T follicular helper cell (primary cell): ENCODE measurements at places on chromosomes 5 and 9.

DNA sequence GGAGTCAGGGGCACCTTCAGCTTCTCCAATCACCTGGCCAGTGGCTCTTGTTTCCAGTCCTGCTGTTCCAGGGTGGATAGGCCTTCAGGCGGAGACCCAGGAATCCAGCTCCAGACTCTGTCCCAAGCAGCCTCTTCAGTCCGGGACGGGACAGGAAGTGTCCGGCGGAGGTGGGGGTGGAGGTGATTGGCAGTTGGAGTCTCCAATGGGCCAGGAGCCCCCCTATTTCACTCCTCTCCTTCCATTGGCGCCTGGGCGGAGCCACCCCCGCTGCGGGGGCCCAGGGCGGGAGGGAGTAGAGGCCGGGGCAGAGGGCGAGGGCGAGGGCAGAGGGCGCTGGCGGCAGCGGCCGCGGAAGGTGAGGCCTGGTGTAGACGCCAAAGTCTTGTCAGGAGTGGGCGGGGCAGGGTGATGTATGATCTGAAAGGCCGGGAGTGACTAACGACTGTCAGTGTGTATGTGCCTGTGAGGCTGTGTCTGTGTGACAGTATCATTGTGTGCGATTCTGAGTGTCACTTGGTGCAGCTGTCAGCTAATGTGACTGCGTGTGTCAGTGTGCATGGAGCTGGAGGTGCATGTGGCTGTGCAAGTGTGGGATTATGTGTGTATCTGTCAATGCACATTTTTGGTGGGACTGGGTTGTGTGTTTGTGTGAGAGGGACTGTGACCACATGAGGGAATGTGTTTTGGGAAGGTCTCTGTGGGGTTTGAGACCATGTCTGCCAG, at the start of gene IL11RA:
TSS of gene IL11RA (plus strand) at position 310 of the 726 bp plus-strand sequence. CDS start 3,033 bp downstream, outside the sequence.
- no peak for DNase-seq

- DNase-seq, result no peak
These were observed 37.6 kb upstream of the IPPK start for GRCh38 chr9:92707530-92707929.

DNA sequence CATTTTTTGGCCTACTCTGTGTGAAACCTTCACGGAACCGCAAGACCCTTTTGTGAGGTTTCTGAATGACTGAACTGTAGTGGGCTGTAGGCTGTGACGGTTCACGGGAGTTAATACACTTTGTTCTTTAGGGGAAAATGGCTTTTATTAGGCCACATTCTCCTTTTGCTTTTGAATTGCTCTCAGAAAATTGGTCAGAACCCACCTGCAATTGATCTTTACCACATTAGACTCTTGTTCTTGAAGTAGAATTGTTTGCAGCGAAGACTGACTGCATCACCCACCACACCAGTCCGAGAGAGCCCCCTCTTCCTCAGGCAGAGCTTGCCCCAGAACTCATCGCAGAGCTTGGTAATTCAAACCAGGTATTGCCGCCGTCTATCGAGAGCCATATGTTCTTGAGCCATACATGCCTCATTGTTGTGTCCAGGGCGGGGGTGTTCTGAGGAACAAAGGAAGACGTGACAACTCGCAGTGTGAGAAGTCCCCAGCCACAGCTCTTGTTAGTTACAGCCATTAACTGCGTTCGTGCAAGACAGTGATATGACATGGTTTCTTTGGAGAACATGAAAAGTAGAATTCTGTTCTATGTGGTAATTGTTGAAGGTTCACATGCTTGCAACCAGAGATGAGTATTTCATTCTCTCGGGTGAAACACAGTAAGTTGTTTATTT, 166.4 kb upstream of the OTULINL start:
- DNase-seq, result no peak

DNA sequence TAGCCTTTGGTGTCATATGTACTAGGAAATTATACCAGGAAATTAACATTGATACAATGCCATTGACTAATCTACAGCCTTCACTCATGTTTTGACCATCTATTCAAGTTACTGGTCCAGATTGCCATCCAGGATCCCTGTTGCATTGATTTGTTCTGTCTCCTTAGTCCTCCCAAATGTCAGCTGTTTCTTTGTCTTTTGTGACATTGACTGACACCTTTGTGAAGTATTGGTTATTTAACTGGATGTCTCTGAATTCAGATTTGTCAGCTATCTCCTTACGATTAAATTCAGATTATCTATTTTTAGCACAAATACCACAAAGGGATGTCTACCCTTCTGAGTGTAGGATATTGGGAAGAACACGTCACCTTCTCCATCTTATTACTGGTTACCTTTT, 73.7 kb upstream of the CTNND2 start:
- DNase-seq, result no peak

DNA sequence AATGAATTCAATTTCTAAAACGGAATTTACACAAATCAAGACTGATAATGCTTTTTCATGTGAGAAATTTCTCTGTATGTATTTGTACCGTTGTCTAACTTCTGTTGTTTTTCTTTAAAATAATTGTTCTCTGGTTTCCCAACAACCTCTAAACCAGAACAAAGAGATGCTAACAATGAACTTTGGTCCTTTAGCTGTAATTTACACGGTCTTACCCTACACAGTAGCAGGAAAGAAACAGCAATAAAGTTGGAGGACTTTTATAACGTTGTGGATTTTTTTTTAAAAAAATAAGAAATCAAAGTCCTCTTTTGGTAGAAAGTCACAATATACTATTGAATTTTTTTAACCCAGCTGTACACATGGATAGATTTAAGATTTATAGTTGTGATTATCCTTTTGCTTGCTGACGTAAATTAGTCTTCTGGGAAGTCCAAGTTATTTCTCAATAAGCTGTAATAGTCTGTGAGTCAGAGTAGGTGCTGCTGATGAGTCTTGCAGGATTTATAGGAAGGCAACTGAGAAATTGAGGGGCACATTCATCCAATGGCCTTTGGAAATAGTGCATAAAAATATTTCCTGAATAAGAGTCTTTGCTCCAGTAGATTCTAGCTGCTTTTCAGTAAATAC, 76.8 kb upstream of the PCSK1 start:
- DNase-seq, result no peak

DNA sequence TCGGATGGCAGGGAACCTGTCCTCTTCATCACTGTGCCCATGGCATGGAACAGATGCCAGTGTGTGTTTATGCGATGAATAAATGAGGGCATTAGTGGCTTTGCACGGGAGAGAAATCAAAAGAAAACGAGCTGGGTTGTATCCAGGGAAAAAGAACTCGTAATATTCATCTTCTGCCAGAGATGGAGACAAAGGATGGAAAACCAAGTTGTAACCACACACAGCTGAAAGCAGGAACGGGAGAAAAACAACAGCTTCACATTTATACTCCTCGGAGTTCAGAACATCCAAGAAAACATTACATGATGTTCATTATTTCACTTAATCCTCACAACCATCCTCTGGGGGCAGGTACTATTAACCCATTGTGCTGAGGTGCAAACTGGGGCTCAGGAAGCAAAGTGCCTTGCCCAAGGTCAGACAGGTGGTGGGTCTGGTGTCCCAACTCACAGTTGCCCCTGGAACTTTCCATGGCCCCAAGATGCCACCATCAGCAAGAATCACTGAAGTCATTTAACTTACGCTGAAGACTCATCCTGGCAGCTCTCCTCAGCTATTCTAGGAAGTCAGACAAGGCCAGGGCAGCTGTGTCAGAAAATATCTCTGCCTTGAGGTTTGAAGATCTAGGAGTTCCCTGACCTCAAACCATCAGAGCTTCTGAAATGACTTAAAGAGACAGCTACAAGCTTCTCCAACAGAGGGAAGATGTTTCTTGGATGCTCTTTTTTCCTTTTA, 250.4 kb downstream of the NSG2 start:
- DNase-seq, result no peak

DNA sequence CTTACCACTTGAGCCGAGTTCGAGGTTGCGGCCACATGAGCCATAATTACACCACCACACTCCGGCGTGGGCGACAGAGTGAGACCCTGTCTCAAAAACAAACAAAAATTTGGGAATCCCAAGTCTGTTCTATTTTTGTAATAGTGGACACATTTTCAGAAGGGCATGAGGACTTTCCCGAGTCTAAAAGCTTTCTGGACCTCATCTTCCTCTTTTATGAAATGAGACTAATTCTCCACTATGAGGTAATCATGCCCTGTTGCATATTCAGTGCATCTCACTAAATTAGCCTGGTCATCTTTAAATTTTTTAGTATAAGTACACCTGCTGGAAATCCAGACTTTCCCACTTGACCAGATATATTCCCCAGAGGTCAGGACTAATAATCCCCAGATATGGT, 55.7 kb downstream of the GGTA1 start:
- DNase-seq, result no peak

GRCh38 chr5:76528547-76529331, 94.5 kb downstream of the F2RL2 start:
- DNase-seq, result no peak

DNA sequence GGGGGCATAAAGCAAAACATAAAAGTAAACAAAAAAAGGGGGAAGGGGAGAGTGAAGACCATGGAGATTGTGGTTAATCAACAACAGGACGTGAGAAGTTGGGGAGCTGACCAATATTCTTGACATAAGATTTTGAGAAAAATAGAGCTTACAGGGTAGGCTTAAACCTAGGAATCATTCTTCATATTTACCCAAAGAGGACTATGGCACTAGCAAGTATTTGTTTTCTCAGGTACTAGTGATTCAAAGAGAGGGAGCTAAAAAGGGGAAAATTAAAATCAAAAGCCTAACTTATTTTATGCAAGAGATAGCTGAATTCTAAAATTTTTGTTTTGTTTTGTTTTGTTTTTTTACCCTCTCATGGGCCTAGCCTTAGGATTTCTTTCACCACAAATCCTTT, 427.5 kb downstream of the PIK3R1 start:
- no peak for DNase-seq

DNA sequence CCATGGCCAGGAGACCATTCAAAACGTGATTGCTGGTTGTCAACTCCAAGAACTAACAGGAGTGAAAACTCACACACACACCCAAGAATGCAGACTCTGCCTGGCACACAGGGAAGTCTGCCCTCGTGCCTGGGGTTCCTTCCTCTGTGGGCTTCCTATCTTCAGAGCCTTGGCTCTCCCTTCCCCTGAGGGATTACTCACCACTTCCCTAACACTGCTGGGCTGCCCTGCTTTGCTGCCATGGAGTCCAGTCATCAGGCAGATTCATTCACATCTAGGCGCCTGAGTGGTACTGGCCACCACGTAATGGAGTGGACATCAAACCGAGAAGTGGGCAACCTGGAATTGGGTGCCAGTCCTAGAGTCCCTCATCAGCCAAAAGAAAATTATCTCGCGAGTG, 76.4 kb upstream of the PRSS3 start:
- no peak for DNase-seq

DNA sequence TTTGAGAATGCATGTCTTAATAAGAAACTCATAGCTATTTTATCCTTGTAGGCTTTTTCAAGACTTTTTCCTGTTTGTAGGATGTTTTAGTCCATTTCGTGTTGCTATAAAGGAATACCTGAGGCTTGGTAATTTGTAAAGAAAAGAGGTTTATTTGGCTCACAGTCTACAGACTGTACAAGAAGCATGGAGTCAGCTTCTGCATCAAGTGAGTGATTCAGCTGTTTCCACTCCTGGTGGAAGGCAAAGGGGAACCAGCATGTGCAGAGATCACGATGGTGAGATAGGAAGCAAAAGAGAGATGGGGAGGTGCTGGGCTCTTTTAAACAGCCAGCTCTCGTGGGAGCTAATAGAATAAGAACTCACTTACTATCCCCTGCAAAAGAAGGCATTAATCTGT, 177.3 kb downstream of the ALDH1A1 start:
- no peak for DNase-seq

DNA sequence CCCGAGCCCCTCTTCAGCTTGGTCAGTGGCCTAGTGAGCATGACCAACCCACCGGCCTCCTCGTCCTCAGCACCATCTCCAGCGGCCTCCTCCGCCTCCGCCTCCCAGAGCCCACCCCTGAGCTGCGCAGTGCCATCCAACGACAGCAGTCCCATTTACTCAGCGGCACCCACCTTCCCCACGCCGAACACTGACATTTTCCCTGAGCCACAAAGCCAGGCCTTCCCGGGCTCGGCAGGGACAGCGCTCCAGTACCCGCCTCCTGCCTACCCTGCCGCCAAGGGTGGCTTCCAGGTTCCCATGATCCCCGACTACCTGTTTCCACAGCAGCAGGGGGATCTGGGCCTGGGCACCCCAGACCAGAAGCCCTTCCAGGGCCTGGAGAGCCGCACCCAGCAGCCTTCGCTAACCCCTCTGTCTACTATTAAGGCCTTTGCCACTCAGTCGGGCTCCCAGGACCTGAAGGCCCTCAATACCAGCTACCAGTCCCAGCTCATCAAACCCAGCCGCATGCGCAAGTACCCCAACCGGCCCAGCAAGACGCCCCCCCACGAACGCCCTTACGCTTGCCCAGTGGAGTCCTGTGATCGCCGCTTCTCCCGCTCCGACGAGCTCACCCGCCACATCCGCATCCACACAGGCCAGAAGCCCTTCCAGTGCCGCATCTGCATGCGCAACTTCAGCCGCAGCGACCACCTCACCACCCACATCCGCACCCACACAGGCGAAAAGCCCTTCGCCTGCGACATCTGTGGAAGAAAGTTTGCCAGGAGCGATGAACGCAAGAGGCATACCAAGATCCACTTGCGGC, 1.8 kb downstream of the EGR1 start:
- DNase-seq, result no peak

- DNase-seq, result no peak
These were observed 215.1 kb upstream of the MVB12B start for GRCh38 chr9:126111556-126111955.

DNA sequence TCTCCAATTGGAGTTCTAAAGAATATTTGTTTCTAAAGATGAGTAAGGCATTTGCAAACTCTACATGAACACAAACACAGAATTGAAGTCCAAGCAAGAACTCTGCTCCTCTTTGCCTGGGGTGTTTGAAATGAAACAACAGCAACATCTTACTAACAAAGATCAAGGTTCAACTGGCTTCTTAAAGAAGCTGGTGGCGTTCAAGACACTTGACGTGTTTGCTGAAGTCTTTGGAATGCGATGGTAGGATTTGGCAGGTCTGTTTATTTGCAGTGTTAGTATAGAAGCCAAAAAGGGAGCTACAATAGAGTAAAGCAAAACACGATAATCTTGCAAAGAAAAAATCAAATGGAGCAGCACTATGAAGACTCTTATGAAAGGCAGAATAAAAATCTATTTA, 94.9 kb downstream of the BASP1 start:
- DNase-seq, result no peak

GRCh38 chr5:58847041-58847440, 264.2 kb downstream of the RAB3C start:
- DNase-seq, result no peak

DNA sequence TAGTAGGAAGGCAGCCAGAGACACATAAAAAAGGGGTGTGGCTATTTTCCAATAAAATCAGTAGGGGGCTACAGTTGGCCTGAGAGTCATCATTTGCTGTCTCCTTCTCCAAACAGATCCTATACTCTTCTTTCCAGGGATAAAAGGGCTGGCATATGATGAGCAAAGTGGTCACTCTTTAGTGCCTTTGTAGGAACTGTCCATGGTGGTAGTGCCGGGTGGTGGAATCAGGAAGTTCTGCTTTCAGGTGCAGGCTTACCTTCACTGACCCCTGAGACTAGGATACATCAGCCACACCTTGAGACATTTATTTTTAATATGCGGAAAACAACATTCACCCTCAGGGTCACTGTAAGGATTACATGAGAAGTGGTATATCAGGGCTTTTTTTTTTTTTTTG, 80.8 kb downstream of the ASTN2 start:
- no peak for DNase-seq

GRCh38 chr9:34715639-34716215, 5.8 kb upstream of the CCL21 start:
- DNase-seq, result no peak

GRCh38 chr5:57171816-57172465, 1.9 kb upstream of the GPBP1 start:
- DNase-seq, result no peak

- DNase-seq, result no peak
These were observed 1.0 kb upstream of the SECISBP2 start for GRCh38 chr9:89317282-89317681.
